ENCODE measurements at places on chromosomes 4 and X.

GRCh38 chr4:42151568-42152506 lies 618 bp downstream of the BEND4 start:
- no peak for DNase-seq

GRCh38 chrX:154717824-154718223 lies 33.1 kb downstream of the GAB3 start:
- DNase-seq, result no peak

DNA sequence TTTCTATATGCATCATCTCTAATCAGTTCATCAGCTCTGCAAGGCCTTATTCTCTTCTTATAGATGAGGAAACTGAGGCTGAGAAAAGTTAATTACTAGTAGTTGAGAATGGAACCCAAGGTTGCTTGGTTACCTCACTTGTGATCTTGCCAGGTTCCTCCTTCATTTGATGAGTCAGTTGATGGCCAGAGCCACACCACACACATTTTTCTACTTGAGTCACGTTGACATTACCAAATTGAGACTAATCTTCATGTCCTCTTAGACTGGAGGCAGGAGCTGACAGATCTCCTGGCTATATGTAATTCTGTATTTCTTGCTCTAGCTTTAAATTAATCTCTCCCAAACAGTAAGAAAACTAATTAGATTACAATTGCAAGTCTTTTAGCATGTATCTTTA lies 428.4 kb downstream of the AFF2 start:
- no peak for DNase-seq

DNA sequence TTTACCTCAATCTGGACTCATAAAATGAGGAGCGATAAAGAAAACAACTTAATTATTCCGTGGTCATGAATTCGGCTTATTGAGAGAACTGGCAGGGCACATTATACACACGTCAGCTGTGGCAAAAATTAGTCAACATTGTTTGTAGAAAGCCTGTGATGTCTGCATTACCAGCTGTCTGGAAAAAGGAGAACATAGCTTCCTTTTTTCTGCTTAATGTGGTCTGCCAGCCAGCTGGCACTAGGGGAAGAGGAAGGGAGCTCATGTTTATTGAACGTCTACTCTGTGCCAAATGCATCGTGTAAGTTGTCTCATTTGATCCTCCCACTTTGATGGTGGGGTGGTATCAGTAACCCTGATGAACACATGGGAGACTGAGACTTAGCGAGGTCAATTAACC lies 367.6 kb downstream of the ARHGAP24 start:
- no peak for DNase-seq

GRCh38 chr4:172707622-172708021 lies 461.0 kb upstream of the GALNT7 start:
- DNase-seq, result no peak

GRCh38 chr4:2402048-2402842 lies 16.2 kb downstream of the ZFYVE28 start:
- no peak for DNase-seq

DNA sequence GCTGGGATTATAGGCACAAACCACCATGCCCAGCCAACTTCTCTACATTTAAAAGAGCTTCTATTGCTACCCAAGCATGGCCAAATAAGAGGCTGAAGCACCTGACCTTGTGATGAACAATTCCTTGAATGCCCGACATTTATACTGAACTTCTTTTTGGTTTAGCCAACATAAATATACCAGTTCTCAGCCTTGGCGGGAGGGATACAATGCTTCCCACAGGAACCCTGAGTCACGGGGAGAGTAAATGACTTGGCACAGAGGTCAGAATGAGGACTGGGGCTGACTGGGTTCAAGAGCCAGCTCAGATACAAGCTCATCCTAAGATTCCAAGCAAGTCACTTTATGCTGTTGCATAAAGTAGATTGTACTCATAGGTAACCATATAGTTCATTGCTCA lies 6.1 kb downstream of the HOPX start:
- DNase-seq, result no peak

DNA sequence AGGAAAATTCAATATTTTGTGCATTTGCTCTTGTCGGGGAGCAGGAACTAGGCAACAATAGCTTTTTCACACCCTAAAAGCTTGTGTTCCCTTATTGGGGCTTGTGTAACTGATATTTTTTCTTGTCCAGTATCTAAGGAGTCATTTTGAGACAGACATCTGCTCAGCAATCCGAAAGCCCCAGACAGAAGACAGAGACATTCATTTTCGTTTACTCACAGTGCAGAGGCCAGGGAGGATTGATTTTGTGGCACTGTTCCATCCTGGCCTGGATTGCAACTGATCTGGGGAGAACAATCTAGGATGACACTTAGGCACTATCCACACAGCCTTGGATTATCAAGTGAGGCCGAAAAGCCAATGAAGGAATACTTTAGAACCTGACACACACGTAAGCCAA lies 27.4 kb upstream of the PLAC1 start:
- no peak for DNase-seq

DNA sequence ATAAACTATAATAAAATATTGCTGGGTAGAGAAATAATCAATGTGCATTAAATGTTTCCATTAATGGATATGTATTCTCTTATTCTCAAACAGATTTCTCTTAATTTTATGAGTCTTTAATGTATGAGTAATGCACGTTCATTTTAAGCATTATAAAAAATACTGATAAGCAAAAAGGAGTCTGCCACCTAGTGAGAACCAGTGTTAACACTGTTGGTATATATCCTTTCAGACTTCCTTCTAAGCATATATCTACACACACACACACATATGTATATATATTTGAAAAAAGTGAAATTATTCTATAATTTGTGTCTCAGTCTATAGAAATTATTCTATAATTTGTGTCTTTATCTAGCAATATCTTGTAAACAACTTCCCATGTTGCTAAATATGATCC lies 49.9 kb upstream of the MTMR1 start:
- DNase-seq, result no peak

GRCh38 chr4:142377342-142378091 lies 468.6 kb downstream of the INPP4B start:
- no peak for DNase-seq

DNA sequence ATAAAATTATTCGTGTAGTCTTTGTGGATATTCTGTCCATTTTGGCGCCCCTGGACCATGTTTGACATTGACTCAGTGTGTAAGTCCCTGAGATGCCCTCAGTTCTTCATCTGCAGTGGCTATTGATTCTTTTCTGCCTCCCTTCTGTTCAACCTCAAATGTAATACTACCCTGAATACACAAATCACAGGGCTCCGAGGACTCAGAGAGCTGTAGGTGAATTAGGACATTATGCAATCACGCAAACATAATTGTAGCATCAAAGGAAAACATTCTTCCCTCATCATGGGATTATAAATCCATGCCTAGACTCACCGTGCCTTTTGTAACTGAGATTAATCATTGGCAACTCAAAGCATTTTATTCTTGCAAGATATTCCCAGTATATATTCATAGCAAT lies 161.4 kb upstream of the PACRGL start:
- DNase-seq, result no peak

DNA sequence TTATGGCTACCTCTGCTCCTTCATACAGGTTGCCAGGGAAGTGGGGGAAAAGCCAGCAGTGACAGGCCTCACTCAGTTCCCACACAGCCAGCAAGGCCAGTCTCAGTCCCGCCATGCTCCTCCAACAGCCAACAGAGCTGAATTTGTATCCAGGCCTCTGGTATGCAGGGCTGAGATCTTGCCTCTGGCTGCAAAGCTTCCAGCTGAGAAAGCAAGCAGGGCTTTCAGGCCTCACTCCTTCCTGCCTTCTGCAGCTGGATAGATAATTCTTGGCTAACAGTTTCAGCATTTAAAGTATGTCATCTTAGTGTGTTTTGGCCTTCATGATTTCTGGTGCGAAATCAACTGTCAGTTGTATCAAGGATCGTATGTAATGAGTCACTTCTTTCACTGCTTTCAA lies 103.6 kb downstream of the GNL3L start:
- no peak for DNase-seq

DNA sequence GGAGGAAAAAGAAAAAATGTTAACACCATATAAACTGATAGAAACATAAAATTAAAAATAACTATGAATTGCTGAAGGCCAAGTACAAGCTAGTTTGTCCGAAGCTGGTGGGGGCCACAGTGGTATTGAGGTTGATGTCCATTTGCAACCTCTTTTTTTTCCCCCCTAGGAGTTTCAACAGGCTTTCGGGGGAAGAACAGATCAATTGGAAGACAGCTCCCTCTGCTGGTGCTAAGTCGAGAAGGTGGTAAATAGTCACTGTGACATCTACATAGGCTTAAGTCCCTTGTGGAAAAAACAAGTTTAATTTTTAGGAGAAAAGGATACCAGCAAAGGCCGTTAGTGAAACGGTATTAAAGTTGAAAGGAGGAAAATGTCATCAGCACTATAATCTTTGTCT lies 115.7 kb upstream of the ZXDA start:
- no peak for DNase-seq

- DNase-seq, result peak; percentile 1
Observed at GRCh38 chr4:27084685-27085361, 224.2 kb downstream of the STIM2 start.

GRCh38 chr4:149997881-149998421 lies 80.3 kb upstream of the DCLK2 start:
- DNase-seq, result no peak

- DNase-seq, result no peak
Observed at GRCh38 chrX:2474963-2475726, 25.6 kb downstream of the DHRSX start.

GRCh38 chr4:69718396-69719271 lies 41.8 kb downstream of the SULT1B1 start:
- no peak for DNase-seq

GRCh38 chr4:9999956-10000561 lies 21.2 kb downstream of the SLC2A9 start:
- DNase-seq, result no peak

DNA sequence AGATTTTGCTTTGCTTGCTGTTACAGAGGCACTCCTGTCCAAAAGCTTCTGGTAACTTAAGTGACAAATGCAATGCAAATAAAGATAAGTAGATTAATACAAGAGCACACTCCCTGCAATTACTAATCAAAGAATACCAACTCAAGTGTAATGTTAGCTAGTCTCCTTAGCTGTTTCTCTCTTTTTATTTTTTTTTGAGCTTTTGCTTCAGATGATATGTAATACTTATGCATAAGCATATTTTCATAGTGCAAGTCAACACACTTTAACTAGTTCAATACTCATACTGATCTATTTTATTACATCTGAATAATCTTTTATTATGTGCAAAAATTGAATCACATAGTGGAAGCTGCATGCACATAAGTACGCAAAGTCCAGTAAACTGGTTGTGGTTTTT lies 2.7 kb downstream of the SLC7A11 start:
- DNase-seq, result no peak

- no peak for DNase-seq
Observed at GRCh38 chr4:145218251-145218650, 37.9 kb upstream of the OTUD4 start.

DNA sequence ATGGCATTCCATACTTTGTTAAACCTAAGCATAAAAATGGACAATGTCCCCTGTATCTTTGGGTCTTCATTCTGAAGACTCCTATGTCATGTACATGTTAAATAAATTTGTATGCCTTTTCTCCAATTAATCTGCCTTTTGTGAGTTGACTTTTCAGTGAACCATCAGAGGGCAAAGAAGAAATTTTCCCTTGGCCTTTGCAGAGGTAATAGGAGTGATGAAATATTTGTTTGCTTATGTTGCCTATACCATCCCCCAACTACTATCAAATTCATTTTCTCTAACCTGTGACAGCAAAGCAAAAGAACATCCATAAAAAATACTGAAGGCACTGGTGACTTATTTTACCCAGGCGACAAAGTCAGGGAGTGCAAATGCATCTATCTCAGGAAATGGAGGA lies 18.2 kb downstream of the NAAA start:
- DNase-seq, result no peak

DNA sequence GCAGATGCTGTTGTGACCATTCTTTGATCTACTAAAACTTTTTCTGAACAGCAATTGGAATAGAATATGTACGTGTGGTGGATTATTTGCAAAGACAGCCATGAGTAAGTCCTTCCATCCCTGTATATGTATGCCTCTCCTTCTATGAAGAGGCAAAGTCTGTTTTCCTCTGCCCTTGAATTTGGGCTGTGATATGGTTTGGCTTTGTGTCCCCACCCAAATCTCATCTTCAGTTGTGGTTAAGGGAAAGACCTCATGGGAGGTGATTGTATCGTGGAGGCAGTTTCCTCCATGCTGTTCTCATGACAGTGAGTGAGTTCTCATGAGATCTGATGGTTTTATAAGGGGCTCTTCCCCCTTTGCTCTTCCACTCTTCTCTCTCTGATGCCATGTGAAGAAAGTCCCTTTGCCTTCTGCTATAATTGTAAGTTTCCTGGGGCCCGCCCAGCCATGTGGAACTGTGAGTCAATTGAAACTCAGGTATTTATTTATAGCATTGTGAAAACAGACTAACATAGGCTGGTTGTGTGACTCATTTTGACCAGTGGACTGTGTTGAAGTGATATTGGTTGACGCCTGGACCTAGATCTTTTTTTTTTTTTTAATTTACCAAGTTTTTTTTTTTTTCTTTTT lies 108.3 kb upstream of the CAMK2D start:
- no peak for DNase-seq

- no peak for DNase-seq
Observed at GRCh38 chr4:118842055-118842454, 6.1 kb upstream of the SEC24D start.

DNA sequence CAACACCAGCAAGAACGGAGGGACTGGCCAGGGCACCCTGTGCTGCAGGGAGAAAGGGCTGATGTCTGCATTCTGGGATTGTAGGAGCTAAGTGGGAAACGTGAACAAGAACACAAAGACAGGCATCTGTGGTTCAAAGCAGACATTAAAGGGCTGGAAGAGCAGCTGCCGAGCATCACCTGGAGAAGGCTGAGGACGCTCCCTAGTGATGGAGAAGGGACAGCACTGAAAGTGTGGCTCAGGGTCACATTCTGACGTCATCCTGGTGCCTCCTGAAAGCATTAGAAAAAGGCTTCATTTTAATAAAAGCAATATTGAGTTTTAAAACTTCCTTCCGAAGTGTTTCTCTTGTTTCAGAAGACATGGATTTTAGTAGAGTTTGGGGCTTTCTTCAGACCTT lies 62.3 kb downstream of the CLDN22 start:
- DNase-seq, result no peak

GRCh38 chr4:820230-821172 lies 5.4 kb downstream of the CPLX1 start:
- DNase-seq, result no peak

DNA sequence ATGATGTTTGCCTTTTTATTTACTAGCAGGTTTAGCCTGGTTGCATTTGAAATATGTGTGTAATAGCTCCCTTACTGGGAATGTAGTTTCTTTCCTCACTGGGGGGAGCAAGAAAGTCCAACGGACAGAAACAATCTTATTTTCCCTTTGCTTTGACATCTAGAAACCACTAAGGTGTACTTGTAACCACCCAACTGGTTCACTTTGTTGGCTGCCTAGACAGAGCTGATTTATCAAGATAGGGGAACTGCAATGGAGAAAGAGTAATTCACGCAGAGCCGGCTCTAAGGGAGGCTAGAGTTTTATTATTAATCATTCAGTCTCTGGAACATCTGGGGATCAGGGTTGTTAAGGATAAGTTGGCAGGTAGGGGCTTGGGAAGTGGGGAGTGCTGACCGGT lies 30.3 kb downstream of the XG start:
- no peak for DNase-seq

- no peak for DNase-seq
Observed at GRCh38 chr4:8836664-8837171, 34.9 kb downstream of the HMX1 start.

All from activated CD8-positive, alpha-beta memory T cell treated with anti-CD3 and anti-CD28 coated beads for 1 hour (primary cell).